RPMI8226 (cell line): ENCODE measurements at places on chromosomes 6 and 20.

DNA sequence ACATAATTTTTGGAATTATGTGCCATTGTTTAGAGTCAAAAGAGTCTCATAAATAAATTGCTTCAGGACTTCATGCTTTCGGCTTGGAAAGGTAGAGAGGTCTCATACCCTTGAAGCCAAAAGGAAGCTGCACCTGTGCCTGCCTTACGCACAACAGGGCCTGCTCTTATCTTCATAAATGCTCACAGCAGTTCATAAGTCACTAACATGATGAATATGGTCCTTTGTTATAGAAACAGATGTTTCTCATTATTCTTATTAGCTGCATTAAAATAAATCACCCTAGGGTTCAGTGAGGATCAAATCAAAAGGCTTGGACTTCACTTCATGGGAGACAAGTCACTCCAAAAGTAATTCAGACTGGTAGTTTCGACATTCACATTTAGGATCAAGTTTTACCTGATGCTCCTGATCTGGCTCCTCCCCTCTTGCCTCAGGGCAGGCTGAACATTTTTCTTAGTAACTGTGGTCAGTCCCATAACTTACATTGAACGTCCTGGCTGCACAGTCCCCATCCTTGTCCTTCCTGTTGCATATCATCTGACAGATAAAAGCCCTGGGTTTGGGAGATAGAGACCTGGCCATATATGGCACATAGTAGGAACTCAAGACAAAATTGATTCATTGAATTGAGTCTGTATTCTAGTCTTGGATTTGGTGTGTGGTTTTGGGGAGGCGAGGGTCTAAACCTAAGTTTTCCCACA lies 20.7 kb upstream of the SH3BGRL2 start:
- no peak for DNase-seq

- DNase-seq = no peak
These were observed at the start of gene CCDC170 for GRCh38 chr6:151493804-151494234. Gene CCDC170 (plus strand): TSS chr6:151494017. CDS start chr6:151494129, 112 bp downstream.

- DNase-seq = no peak
These were observed 18.9 kb downstream of the NPEPL1 start for GRCh38 chr20:58711266-58712051.

- no peak for DNase-seq
These were observed 16.8 kb upstream of the AKIRIN2 start for GRCh38 chr6:87718662-87719433.

- DNase-seq = no peak
These were observed 125.9 kb downstream of the CDK19 start for GRCh38 chr6:110689275-110689935.

DNA sequence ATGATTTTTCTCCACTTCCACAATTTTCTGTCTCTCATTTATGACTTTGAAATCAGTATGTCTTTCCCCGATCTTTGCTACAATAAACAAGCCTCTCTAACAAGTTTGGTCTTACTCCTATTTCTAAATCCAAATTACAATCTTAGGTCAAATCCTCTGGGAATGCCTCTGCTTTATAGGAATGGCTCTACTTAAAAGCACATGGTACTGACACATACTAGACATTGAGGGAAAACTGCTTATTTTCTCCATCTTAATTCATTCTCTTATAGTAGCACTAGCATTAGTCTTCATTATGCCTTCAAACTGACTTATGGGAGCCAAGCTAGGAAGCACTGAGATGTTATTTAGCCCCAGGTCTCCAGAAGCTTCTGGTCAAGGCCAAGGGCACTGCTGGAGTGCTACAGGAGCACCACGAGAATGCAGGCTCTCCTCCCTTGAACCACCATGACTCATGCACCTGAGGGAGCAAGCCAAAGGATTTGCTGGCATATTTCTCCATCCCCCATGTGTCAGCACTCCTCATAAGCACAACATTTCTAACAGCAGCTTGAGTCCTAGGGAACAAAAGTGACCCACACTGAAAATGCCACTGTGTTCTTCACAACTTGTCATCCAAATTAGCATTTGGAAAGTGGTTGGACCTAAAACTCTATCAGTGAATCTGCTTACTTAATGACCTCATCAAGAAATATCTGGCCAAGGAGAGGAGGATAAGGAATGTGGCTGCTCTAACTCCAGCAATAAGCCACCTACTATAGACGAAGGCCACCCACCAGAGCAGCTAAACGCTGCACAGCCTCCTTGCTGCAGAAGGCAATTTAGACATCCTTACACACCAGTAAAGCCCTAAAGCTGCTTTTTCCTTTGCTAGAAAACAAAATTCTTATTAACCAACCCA lies 156.8 kb upstream of the KCNQ5 start:
- DNase-seq = no peak

DNA sequence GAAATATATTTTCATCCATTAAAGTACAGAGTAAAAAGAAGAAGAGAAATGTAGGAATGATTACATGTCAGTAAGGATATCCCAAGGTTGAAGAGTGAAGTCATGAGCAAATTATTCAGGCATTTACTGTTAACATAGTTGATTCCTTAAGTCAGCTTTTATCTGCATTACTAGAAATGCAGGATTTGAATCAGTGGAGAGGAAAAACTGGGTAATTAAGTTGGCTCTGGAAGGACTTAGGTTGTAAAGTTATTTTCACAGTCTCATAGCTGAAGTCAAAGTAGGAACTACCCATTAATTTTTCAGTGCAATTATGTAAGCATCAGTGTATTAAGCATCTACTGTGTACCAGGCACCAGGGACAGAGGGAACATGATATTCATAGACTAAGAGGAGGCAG lies 7.8 kb downstream of the NAA20 start:
- DNase-seq = no peak

DNA sequence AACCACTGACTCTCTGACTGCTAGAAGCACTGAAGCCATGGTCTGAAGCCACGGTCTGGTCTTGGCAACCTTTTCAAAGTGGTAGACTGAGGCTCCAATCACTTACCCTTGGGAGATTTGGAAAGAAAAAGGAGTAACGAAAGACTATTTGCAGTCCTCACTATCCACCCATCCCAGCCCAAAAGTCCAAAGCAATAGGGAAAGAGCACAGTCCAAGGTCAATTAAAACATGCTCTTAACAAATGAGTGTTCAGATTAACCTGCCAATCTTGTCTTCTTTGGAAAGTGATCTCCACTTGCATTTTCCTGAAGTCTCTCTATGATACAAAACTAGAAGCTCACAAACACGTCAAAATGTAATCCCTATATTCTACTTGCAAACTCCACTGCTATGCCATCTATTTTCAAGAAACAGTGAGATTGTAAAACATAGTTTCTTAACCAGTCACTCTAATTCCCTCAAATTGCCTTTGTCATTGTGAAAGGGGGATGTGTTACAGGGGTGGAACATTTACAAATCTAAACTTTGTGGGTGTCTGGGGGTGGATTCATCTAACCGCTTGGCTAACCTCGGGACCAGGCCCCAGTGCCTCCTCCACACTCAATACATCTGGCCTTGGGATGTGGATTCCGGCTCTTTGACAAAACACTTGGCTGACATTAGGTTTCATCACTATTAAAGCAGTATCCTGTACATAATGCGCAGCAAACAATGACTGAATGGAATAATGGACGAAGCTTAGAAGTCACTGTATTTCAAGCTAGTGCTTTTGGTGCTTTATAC lies 56.4 kb downstream of the B4GALT5 start:
- DNase-seq = no peak

- DNase-seq = no peak
These were observed 42.2 kb upstream of the EDN3 start for GRCh38 chr20:59258221-59258621.

- no peak for DNase-seq
These were observed 57.8 kb downstream of the GCLC start for GRCh38 chr6:53487080-53487479.
